DMS153 (cell line): ENCODE measurements at places on chromosomes 13 and 19.

GRCh38 chr13:99331881-99332293 lies 24.7 kb upstream of the GPR183 start:
- DNase-seq: no peak

DNA sequence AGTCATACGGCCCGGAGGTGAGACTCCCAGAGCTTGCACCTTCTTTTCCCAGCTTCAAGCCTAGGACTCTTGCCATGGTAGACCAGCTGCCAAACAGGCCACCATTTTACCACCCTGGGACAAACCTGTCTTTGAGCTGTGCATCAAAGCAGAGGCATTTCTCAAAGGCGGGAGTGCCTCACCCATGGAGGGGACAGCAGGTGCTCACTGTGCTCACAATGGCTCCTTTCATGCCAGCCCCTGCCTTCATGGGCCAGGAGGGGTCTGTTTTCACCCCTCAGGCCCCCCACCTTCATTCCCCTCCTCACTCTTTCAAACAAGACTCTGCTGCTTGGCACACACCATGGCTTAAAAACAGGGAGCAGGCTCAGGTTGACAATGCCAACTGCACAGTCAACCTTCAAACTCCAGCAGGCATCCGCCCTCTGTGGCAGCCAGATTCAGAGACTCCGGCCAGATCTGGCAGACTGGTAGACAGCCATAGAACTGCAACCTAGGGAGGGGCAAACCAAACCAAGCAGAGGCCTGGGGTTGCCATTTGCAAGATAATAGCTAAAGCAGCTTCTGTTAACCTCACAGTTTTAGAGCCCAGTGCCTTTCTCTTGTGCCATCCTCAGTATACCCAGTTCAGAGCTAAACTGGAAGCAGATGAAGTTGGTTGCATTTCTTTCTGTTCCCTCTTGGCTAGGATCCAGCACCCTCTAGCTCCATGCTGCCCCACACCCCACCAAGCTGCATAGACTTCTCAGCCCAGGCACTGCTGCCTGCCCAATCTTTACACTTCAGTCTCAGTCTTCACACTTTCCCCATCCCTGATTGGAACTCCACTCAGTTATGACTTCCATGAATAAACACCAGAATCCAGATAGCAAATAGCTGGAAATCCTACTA lies 93.9 kb upstream of the SPATA13 start:
- no peak for DNase-seq

GRCh38 chr13:94646904-94647303 lies 45.2 kb downstream of the GPR180 start:
- peak; percentile 40 for DNase-seq

DNA sequence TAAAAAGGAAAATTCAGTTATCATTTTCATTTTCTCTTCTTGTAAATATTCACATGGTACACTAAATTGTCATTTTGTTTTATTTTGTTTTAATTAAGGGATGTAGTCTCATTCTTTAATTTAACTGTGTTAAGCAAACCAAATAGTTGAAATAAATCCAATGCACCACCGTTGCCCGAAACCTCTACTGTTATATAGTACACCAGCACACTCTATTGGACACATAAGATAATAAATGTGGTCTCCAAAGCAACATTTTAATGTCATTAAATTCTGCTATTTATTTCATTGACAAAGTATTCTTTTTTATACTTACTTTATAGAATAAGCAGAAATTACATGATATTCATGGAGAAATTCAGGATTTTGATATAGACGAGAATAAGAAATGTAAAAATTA lies 156.4 kb upstream of the FREM2 start:
- no peak for DNase-seq

DNA sequence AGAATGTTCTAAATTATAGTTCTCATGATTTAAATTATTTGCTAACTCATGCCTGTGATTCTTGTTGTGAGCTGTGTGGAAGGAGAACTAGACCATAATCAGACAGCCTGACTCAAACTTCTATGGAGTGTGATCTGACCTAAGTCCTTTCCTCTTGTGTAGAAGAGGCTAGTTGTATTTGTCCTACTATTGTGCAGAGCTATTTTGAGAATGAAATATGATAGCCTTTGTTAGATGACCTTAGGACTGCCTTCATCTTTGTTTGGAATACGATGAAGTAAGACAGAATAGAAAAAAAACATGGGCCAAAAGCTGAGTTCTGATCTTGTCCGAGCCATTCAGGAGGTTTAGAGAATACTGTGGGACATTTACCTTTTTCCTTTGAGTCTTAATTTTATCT lies 119.4 kb downstream of the STOML3 start:
- no peak for DNase-seq

DNA sequence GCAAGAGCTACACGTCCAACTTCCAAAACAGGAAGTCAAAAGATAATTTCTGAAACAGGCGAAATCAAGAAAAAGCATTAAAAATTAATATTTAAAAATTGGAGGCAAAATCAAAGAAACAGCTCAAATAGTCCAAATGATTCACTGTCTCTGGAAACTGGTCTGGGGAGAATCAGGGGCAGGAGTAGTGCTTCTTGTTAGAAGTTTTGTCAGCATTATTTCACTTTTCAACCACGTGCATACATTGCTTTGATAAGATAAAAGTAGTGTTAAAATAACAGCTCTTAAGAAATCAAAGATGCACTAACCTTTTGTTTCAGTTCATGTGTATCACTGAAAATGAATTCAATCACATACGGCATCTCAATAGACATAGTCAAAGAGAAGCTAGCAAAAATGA lies 53.8 kb downstream of the PARP4 start:
- no peak for DNase-seq
